Naive thymus-derived CD4-positive, alpha-beta T cell (primary cell): ENCODE measurements at places on chromosomes 13 and 19.

- peak; percentile 12 for DNase-seq
Observed at GRCh38 chr13:94860981-94861407, 148.6 kb upstream of the SOX21 start.

DNA sequence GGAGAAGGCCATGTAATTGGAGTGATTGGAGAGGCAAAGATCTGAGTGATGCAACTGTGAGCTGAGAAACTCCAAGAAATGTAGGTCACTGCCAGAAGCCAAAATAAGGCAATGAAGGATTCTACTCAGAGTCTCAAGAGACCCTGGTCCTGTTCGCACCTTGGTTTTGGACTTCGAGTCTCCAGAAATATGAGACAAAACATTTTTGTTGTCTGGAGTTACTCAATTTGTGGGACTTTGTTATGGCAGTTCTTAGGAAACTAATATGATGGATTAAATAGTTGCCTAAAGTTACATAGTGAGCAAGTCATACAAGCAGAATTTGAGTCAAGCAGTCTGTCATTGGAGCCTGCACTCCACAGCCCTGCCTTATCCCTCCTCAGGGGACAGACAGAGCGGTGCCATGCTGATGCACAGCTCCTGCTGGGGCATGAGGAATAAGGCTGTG lies 104.2 kb downstream of the ITGBL1 start:
- DNase-seq: no peak

- DNase-seq: peak; percentile 63
Observed at GRCh38 chr19:12194827-12195731, 32.2 kb downstream of the ZNF136 start.

- DNase-seq: no peak
Observed at GRCh38 chr19:21848706-21849105, 12.7 kb upstream of the ZNF43 start.

GRCh38 chr19:651114-651818 lies 11.6 kb downstream of the FGF22 start:
- no peak for DNase-seq

- no peak for DNase-seq
Observed at GRCh38 chr13:50188696-50189095, 173.5 kb downstream of the KCNRG start.
